ENCODE measurements at places on chromosomes 5 and 9.

DNA sequence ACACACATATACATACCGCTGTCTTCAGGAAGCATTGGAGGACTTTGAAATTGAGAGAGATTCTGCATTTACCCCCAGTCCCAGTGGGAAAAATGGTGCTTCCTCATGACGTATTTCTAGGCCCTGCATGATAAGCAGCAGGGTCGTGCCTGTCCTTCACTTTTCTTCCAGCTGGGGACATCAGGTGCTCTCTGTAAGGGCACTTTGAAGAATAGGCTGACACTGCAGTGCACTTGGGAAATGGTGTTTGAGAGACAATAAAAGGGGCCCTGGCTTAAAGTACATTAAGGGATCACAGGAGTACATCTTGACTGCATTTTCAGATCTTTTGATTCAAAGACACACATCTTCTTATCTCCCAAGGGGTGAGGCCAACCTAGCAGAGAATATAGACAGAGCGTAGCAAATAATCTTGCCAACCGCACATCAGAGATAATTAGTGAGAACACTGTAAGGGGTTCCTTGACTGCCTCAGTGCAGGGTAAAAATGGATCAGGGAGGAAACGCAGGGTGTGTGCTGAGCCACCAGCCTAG is 437.9 kb downstream of the CSNK1G3 start:
- no peak for DNase-seq

GRCh38 chr9:7479300-7479699 is 320.3 kb downstream of the DMAC1 start:
- no peak for DNase-seq

- no peak for DNase-seq
Observed at GRCh38 chr5:42422656-42423280, 471 bp upstream of the GHR start.

DNA sequence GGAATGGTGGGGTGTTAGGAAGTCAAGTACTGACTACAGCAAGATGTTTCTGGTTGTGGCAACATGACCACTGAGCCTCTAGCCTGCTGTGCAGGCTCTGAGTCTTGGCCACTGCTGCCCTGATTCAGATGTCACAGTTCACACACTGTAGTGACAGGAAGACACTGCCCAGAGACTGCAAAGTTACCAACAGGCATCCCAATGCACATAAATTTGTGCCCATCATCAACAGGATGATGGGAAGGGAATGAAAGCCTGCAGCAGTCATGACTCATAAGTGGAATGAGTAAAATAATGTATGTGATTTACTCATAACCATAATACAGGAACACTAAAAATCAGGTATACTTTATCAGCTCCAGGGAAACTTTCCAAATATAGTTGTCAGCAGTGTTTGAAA is 251.6 kb upstream of the HAPLN1 start:
- DNase-seq = no peak

DNA sequence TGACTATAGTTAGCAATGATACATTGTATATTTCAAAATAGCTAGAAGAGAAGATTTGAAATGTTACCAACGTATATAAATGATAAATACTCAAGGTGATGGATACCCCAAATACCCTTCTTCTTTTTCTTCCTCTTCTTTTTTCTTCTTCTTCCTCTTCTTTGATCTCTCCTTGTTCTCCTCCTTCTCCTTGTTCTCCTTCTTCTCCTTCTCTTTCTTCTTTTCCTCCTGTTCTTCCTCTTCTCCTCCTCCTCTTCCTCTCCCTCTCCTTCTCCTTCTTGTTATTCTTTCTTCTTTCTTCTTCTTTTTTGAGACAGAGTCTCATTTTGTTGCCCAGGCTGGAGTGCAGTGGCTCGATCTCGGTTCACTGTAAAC is 616 bp upstream of the SPEF2 start:
- no peak for DNase-seq

- DNase-seq = no peak
Observed at GRCh38 chr5:53337827-53338226, 142.6 kb upstream of the FST start.

GRCh38 chr5:112121258-112121657 is 297.8 kb downstream of the EPB41L4A start:
- DNase-seq = no peak

- DNase-seq = no peak
Observed at GRCh38 chr5:77152441-77152840, 58.0 kb upstream of the PDE8B start.

DNA sequence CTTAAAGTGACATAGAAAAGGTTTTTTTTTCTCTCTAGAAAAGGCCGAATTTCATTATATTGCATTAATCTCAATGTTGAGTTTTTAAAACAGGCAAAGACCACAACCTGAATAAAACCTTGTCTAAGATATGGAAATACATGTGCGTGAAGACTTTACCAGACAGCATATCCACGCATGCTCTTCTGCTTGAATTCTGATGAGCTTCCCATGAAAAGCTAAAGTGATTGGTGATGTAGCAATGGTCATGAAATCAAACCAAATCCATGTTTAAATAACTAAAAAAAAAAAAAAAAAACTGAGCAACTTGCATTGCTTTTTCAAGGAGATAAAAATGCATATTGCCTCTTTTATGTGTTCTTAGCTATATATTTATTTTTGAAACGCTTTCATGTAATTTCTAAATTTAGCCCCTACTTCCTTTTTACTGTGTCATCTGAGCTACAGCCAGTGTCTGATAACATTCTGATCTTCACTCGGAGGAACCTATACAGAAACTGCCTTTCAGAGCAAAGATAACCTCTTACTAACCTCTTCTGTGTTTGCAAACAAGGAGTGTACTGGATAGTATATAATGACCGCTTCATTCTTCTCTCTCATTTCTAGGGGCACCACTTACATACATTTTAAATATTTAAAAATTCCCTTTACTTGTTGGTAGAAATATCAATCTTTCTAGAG is 179.1 kb upstream of the GNA14 start:
- no peak for DNase-seq

DNA sequence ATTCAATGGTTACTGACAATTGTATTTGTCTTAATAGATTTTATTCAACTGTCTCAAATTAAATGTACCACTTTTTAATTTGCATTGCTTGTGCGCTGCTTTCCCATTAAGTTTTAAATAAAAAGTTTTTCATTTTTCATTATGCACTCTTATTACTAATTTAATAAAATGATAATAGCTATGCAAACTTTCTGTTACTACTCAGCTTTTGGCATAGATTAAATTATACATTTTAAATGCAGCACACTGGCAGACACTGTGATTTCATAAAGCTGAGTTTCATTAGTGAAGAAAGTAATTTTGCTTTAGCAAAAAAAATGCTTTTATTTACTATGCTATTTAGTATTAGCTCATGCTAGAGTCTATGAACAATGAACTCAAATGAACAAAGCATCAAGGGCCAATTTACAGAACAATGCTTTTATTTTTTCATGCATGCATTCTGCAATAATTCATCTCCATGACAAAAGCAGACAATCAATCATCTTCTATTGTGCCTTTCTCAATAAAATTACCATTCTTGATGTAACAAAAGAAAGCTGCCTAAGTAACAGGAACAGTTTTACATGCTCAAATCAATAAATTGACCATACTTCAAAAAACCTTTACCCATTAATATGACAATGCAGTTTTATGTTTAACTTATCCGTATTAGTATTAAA is 595.2 kb upstream of the ARRDC3 start:
- DNase-seq = no peak

- DNase-seq = no peak
Observed at GRCh38 chr9:135022191-135022870, 65.1 kb upstream of the OLFM1 start.

- peak; percentile 34 for DNase-seq
Observed at GRCh38 chr9:35923927-35924763, 14.9 kb downstream of the SPAAR start.

- DNase-seq = no peak
Observed at GRCh38 chr5:90873033-90873517, 314.5 kb downstream of the ADGRV1 start.

- DNase-seq = no peak
Observed at GRCh38 chr9:16869131-16869881, 1.2 kb downstream of the BNC2 start.
